Body of pancreas (tissue), 4 donors: ENCODE measurements at places on chromosomes 3 and 15. TPM values are rescaled to one million over a fixed set of nuclear protein-coding genes. Genes with fewer than 3 reads are reported as not detected.

GRCh38 chr15:41695750-41696436, 35.7 kb downstream of the MGA start:
- peaks cover 5% of the 10 kb centered on the region for H3K36me3 ChIP-seq
- H3K27ac ChIP-seq = no peak overlapping the region
- DNase-seq = peak; percentile 33
- H3K27me3 ChIP-seq = no peaks in the 10 kb centered on the region
- no peak overlapping the region for H3K4me3 ChIP-seq
- peaks cover 10% of the 10 kb centered on the region for H3K4me1 ChIP-seq

The CSTA gene
- total RNA-seq = not detected

The RBPMS2 gene
- 0.26 TPM for total RNA-seq

DNA sequence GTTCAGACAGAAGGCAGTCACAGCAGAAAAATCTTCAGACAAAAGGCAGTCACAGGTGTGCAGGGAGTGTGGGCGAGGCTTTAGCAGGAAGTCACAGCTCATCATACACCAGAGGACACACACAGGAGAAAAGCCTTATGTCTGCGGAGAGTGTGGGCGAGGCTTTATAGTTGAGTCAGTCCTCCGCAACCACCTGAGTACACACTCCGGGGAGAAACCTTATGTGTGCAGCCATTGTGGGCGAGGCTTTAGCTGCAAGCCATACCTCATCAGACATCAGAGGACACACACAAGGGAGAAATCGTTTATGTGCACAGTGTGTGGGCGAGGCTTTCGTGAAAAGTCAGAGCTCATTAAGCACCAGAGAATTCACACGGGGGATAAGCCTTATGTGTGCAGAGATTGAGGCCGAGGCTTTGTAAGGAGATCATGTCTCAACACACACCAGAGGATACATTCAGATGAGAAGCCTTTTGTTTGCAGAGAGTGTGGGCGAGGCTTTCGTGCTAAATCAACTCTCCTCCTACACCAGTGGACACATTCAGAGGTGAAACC, 27.6 kb downstream of the ZNF589 start:
- H3K36me3 ChIP-seq = no peaks in the 10 kb centered on the region
- H3K4me1 ChIP-seq = peaks cover 12% of the 10 kb centered on the region
- H3K27ac ChIP-seq = no peak overlapping the region

- H3K27me3 ChIP-seq = no peaks in the 10 kb centered on the region
- H3K36me3 ChIP-seq = no peaks in the 10 kb centered on the region
- no peak overlapping the region for H3K4me3 ChIP-seq
- no peak overlapping the region for H3K27ac ChIP-seq
Observed at GRCh38 chr3:37052860-37053259, 59.5 kb downstream of the MLH1 start.

DNA sequence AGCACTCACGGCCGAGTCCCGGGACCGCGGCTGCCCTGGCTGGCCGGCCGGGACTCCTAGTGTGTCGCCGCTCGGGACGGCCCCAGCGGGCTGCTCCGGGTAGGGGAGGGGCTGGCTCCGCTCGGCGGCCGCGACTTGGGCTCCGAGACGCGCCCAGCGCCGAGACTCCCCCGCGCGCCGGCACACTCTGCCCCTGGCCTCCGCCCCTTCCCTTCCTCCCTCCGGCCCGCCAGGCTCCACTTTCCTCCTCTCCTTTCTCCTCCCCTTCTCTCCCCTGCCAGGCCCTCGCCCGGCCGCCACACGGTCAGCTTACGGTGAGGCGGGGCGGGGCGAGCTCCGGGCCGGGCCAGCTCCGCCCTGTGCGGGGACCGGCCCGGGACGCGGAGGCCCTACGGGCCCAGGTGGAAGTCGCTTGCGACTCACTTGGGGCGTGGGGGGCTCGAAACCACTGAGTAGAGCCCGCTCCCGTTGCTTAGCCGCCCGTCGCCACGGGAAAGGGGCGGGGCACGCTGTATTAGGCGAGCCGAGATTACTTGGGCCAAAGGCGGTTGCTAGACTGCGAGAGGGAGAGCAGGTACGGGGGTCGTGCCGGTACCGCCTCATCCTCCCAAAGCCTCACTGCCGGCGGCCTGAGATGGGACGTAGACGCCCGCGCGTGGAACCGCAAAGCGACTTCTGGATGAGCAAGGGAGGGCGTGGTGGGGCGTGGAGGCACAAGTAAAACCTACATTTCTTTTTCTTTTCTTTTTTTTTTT, at the start of gene ITGB5:
Gene ITGB5, minus strand, starts transcription at position 189 of the 755 bp plus-strand sequence. CDS start 365 bp downstream, outside the sequence.
- H3K4me3 ChIP-seq = peak within 1 kb of the TSS; percentile 42
- peak within 1 kb of the TSS; percentile 84 for H3K27ac ChIP-seq
- no peaks in the 10 kb centered on the region for H3K36me3 ChIP-seq
- peaks cover 6% of the 10 kb centered on the region for H3K4me1 ChIP-seq
- H3K27me3 ChIP-seq = no peaks in the 10 kb centered on the region

The TPRG1 gene
- total RNA-seq = 2.1 TPM

The PRR23E gene
- not detected for total RNA-seq

DNA sequence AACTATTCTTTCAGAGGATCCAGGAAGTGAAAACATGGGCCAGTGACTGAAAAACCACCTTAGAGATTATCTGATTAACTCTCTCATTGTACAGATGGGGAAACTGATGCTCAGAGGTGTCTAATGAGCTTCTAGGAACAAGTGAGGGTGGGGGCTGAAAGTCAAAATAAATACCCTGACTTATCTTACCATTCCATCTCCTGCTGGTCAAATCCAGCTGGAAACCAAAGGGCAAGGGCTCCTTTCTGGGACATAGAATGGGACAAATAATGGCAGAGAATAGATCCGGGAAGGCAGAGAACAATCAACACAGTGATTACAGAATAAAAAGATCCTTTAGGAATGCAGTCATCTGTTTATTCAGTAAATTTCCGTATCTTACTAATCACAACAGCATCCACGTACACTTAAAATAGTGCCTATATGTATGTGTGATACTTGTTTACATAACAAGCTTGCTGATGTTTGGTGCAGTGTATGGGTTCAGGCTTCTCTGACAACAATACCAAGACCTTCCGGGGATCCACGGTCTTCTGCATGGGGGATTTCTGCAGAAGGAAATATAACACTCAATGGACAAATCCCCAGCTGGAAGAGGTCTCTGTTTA, 173.2 kb downstream of the THSD4 start:
- no peaks in the 10 kb centered on the region for H3K27me3 ChIP-seq
- H3K27ac ChIP-seq = peak overlapping the region; percentile 38
- H3K4me1 ChIP-seq = peaks cover 9% of the 10 kb centered on the region
- H3K4me3 ChIP-seq = no peak overlapping the region

- no peaks in the 10 kb centered on the region for H3K4me1 ChIP-seq
- no peaks in the 10 kb centered on the region for H3K36me3 ChIP-seq
- no peak overlapping the region for H3K27ac ChIP-seq
- no peak overlapping the region for H3K4me3 ChIP-seq
Observed at GRCh38 chr3:190385731-190386688, 2.0 kb upstream of the CLDN16 start.

The TTLL3 gene
- 24.1 TPM for total RNA-seq

- H3K4me1 ChIP-seq = no peaks in the 10 kb centered on the region
- no peak overlapping the region for H3K27ac ChIP-seq
- H3K36me3 ChIP-seq = no peaks in the 10 kb centered on the region
- H3K4me3 ChIP-seq = no peak overlapping the region
- H3K27me3 ChIP-seq = no peaks in the 10 kb centered on the region
Observed at GRCh38 chr3:143309705-143310104, 190.1 kb downstream of the CHST2 start.

- peaks cover 37% of the 10 kb centered on the region for H3K4me1 ChIP-seq
- H3K36me3 ChIP-seq = no peaks in the 10 kb centered on the region
- peak overlapping the region; percentile 54 for H3K27ac ChIP-seq
- H3K4me3 ChIP-seq = no peak overlapping the region
Observed at GRCh38 chr3:65936908-65937638, 101.6 kb downstream of the MAGI1 start.
